Ovary (tissue), 10 donors: ENCODE measurements at places on chromosomes 4 and X. TPM values are rescaled to one million over a fixed set of nuclear protein-coding genes. Genes with fewer than 3 reads are reported as not detected.

CXXC4 gene
- 10.6 TPM for total RNA-seq

DNA sequence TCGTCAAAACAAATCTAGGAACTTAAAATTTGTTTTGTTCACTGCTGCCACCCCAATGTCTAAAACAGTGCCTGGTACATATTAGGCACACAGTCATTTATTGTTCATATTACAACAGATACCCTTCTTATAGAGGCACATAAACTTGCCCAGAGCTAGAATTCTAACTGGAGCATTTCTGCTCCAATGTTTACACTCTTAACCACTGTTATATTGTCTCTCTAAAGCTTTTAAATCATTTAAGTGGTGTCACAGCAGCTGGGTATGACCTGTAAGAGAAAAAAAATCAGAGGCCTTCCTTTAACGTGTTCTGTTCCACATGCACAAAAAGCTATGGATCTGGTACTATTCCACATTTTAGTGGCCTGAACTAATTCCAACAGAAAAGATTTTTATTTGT, 3.0 kb downstream of the UBE2D3 start:
- DNase-seq, result no peak

GRCh38 chr4:105128208-105128607, 18.5 kb upstream of the TET2 start:
- no peak for DNase-seq

- no peak for DNase-seq
Observed at GRCh38 chrX:113741744-113742143, 842.1 kb upstream of the HTR2C start.

- no peak for DNase-seq
Observed at GRCh38 chr4:66633477-66633876, 911.8 kb downstream of the CENPC start.
